Fibroblast of upper back skin (primary cell): ENCODE measurements at places on chromosomes 2 and 18.

- no peak for DNase-seq
These were observed 5.0 kb downstream of the LDLRAD4 start for GRCh38 chr18:13223311-13224143.

DNA sequence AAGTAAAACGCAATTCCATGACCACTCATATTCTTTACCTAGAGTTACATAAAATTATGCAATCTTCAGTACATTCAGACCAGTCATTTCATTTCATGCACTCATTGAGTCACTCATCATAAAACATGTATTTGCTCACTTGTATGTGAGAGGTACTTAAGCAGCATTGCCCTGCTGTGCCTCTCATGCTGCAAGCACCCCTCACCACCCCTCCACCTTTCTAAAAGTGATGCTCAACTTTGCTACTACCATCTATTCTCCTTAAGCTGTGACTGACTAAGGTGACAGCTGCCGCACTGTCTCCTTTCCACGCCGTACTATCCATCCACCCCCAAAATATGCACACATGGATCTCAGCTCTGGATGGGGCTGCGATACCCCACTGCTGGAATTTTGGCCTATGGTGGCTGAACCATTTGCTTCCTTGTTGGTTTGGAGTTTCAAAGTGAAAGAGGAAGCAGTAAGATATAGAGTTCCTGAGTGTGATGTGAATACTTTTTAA, 7.2 kb downstream of the ARHGAP25 start:
- DNase-seq, result no peak

GRCh38 chr2:148521181-148521580, 123.4 kb upstream of the EPC2 start:
- no peak for DNase-seq

DNA sequence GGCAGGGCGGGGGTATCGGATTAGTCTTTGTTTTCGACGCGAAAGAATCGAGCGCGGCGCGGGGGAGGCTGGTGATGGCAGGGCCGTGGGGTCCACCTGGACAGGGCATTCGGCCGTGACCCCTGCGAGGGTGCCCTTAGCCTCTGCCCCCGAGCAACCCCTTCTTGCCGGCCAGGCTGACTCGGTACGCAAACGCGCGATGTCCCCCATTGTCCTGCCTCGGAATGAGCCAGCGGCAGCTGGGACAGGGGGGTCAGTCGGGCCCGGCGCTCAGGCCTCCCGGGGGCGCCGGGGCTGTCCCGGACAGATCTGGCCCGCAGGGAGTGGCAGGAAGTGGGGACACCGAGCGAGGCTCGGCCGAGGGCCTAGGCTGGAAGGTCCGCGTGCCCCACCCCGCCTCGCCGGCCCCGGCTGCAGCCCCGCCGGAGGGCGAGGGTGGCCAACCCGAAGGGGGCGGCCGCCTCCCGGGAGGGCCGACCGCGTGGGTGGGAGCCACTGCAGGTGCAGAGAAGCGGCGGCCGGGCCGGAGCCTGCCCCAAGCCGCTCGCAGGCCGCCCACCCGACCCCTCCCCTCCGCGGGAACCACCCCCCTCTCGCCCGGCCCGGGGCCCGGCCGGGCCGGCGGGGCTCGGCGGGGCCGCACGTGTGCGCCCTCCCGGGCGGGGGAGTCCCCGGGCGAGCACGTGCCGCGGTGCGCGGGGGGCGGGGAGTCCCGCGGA, at the start of gene TET3:
Gene TET3 (plus strand): TSS at position 708 of the 719 bp plus-strand sequence. CDS start 1,494 bp downstream, outside the sequence.
- DNase-seq, result no peak

- no peak for DNase-seq
These were observed 243.5 kb downstream of the EIPR1 start for GRCh38 chr2:3134026-3134571.

GRCh38 chr2:76684756-76685155, 837.4 kb downstream of the LRRTM4 start:
- DNase-seq, result no peak

DNA sequence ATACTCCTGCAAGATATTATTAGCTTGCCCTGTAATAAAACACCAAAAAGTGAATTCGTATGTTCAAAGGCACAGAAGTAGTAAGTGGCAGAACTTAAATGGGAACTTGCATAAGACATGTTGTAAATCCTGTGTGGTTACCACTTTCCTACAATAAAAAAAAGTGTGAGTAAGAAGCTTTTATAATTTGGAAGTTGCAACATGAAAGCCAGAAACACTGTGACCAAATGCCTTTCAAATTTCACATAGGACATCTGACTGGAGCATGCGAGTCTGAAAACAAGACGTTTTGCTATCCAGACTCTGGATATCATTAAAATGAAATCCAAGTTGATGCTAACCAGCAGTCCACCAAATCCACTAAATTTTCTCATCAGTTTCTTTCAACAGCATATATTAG, 886.2 kb upstream of the NRXN1 start:
- peak; percentile 90 for DNase-seq

- no peak for DNase-seq
These were observed 71.3 kb downstream of the PPP1R1C start for GRCh38 chr2:182057002-182057401.

DNA sequence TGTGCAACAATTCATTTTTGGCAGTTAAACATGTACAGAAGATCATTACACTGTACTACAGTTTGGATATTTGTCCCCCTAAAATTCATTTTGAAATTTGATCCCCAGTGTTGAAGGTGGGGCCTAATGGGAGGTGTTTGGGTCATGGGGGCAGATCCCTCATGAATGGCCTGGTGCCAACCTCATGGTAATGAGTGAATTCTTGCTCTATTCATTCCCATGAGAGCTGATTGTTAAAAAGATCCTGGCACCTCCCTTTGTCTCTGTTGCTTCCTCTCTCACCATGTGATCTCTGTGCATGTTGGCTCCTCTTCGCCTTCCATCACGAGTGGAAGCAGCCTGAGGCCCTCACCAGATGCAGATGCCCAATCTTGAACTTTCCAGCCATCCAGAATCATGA, 140.6 kb downstream of the GCA start:
- no peak for DNase-seq

- peak; percentile 5 for DNase-seq
These were observed 64.4 kb upstream of the LYPD6B start for GRCh38 chr2:148974095-148974494.

- peak; percentile 99 for DNase-seq
These were observed 185.0 kb downstream of the ANAPC1 start for GRCh38 chr2:111698743-111699554.

DNA sequence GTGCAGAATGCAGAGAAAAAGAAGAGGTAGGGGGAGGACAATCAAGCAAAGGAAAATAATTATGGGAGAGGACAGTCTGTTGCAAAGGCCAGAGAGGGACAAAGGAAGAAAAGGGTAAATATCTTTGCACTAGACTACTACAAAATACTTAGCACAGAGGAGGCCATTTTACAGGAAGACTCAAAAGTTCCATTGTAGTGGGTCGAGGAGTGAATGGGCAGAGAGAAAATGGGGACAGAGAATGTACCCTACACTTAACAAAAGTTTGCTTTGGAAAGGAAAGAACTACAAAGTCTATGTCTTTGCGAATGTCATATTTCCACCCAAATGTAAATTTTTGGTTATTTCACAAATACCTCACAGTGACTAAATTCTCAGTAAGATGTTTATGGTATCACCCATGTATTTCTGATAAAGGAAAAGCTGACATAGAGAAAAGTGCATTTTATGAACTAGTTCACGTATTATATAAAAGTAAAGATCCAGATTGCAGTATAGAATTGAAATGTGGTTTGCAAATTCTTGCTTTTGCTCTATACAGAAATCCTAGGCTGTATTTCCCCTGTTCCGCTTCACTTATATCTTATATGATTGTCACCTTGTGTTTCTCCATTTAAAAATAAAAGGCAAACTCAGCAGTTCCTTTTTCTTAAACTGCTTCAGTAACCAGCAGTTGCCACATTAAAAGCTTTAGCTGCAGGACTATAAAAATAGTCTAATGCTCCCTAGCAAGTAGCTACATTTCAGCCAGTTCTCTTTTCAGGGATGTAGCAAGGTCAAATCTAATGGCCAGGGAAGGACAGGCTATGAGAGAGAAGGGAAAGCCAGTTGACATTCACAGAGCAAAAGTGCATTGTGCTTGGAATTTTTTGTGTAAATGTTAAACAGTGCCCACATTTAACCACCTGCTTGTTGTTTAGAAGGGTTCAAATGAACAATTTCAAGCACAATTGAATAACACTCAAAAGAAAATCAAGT, 79.7 kb upstream of the CYTIP start:
- DNase-seq, result no peak

DNA sequence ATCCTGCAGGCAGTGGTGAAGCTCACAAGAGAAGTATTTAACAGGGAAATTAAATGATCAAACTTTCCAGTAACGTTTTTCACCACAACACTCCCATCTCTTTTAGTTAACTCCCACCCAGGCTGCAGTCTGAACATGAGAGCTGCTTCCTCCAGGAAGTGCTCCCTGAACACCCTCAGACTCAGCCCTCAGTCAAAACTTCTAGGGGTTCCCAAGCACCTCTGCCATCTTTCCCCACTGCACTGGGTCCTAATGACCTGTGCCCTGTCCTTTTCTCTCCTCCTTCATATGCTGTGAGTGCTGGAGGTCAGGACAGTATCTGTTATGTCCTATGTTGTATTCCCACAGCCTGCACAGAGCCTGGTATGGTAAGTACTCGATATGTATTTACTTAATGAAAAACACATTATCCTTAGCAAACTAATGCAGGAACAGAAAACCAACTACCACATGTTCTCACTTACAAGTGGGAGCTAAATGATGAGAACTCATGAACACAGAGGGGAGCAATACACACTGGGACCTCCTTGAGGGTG, 49.2 kb upstream of the ASPRV1 start:
- peak; percentile 9 for DNase-seq

- DNase-seq, result no peak
These were observed 90.4 kb downstream of the DOCK10 start for GRCh38 chr2:224951723-224952481.

DNA sequence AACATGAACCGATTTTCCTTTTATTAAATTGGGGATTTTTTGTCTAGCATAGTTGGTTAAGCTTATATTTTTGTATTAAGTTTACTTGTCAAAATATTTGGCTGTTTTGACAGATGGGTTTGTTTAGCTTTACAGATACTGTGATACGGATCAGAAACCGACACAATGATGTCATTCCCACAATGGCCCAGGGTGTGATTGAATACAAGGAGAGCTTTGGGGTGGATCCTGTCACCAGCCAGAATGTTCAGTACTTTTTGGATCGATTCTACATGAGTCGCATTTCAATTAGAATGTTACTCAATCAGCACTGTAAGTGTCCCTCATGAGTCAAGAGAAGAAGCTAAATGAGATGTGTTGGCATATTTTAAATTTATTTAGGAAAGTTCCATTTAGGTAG, 8.5 kb downstream of the PDK1 start:
- no peak for DNase-seq

DNA sequence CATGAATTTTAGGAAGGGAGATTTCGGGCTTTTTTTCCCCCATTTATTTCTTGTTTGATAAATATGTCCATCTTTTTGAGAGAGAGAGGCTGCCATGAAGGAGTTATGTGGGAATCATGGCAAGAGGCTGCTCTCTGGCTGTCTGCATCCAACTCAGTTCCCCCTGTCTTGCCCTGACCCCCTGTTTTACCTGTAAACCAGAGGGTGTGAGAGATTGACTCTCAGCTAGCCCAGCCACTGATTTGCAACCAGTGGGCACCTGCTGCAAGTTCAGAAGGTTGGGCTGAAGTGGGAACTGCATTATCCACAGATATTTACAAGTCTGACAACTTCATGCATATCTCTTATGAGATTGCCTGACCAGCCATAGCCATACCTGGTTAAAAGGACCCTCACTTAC, 625.4 kb upstream of the FANCL start:
- no peak for DNase-seq

DNA sequence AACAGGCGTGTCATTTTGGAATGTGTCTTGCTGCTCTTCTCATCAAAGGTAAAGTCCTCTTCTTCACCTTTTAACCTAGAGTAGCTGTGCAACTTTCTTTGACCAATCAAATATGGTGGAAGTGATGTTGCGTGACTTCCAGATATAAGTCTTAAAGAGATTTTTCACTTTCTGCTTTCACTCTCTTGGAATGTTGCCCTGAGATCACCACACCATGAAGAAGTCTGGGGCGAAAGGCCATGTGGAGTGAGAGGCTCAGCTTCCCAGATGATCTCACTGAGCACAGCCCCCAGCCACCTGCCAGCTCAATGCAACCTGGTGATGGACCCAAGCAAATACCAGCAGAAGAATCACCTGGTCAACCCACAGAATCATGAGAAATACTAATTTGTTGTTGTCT, 7.1 kb upstream of the GALNT3 start:
- DNase-seq, result no peak

- no peak for DNase-seq
These were observed 260.9 kb upstream of the ATP5MC3 start for GRCh38 chr2:175442441-175442840.

GRCh38 chr2:112007493-112007892, 47.6 kb upstream of the TMEM87B start:
- DNase-seq, result no peak

GRCh38 chr2:240419271-240419670, 16.2 kb upstream of the GPC1 start:
- no peak for DNase-seq

DNA sequence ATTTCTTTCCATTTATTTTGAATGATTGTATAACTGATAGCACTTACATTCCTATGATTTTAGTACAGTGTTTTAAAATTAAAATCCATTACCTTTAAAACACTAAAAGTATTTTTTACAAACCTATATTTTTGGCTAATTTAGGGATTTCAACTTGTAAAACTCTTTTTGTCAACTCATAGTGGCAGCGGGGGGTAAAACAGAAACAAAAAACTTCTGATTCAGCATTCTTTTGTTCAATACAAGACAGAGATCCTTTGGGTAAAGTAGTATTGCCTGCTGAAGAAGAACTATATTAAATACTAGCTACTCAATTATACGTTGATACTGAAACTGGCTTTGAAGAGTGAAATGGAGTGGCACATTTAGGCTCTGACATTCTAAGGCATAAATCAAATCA, 437.4 kb upstream of the CDH19 start:
- no peak for DNase-seq

DNA sequence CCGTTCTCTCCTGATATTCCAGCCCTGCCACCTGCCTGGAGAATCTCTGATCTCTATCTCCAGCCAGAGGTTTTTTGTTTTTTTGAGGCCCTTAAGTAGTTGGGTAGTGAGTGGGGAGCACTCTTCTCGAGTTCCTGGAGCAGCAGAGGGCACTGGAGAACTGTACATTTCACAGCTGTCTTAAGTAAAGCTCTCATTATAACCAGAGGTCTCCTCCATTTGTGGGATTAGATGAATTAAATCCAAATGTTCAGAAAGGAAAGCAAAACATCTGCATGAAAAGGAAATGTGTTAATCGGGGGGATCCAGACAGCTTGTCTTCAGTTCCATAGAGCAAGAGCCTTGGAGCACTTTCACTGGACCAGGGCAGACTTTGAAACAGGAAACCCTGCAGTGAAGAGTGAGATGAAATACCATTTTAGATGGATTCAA, 32.8 kb downstream of the AOX1 start:
- peak; percentile 88 for DNase-seq
